ENCODE measurements at places on chromosomes 7 and 10.

- DNase-seq: no peak
Observed at GRCh38 chr10:10911471-10911921, 106.2 kb upstream of the CELF2 start.

- no peak for DNase-seq
Observed at GRCh38 chr10:51832652-51833383, 133.4 kb upstream of the CSTF2T start.

DNA sequence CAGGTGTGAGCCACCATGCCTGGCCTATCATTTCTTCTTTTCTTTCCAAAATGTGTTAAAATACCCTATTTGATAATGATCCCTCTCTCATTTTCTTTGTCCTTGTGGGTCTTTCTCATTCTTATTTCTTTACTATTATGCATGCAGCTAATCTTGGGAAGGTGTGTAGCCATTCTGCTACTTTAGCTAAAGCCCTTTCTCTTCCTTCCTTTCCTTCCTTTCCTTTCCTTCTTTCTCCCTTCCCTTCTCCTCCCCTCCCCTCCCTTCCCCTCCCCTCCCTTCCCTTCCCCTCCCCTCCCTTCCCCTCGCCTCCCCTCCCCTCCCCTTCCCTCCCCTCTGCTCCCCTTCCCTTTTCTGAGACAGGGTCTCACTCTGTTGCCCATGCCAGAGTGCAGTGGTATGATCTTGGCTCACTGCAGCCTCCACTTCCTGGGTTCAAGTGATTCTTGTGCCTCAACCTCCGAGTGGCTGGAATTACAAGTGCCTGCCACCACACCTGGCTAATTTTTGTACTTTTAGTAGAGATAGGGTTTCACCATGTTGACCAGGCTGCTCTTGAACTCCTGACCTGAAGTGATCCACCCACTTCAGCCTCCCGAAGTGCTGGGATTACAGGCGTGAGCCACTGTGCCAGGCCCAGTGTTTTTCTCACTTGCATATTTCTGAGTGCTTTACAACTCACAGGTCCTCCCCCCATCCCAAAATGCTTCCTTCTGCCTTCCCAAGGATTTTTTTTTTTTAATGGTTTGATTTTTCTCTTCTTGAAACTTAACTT, 42.3 kb downstream of the HIP1 start:
- no peak for DNase-seq

DNA sequence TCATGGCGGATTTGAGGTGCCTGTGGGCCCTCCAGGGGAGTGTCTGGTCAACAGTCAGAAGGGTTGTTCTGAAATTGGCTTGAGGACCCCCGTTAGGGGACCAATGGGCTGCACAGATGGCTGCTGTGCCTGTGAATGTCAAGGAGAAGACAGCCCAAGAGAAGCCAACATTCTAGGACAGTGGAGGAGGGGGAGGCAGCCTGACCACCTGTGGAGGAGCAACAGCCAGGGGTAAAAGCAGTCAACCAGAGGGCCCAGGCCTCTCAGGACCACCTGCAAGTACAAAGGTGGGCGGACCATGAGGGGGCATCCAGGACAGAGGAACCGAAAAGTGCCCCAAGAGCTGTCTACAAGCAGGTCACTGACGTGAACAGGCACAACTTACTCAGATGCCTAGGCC, 76.6 kb downstream of the VSTM4 start:
- DNase-seq: no peak

DNA sequence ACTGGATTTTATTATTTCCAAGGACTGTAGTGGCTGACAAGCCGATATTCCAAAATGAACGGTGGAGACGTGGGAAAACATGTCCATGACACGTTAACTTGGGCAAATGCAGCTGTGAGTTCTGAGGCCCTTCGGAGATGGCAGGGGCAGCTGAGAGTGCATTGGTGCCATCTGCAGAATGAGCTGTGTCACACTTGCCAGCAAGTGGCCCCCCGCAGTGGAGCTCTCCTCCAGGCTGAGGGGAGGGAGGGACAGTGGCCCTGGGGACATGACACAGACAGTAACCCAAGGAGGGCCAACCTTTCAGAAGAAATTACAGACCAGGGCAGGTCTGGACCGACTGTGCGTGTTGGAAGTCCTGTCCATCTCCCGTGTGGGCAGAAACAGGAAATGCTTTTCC, 139.4 kb downstream of the SVIL start:
- no peak for DNase-seq

DNA sequence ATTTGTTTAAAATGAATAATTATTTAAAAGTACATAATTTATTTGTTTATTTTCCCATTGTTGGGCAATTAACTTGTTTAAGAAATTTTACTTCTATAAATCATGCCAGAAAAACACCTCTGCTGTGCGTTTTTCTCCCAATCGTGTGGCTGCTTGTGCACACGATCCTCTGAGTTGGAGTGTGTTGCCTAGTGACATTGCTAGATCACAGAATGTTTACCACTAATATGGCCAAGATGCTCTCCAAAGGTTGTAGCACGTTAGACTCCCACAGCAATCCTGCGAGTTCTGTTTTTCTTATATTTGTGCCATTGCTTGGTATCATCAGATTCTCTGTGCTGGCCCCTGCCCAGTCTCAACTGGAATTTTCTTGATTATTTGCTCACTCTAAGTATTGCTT, 207.1 kb upstream of the ADCY1 start:
- no peak for DNase-seq

DNA sequence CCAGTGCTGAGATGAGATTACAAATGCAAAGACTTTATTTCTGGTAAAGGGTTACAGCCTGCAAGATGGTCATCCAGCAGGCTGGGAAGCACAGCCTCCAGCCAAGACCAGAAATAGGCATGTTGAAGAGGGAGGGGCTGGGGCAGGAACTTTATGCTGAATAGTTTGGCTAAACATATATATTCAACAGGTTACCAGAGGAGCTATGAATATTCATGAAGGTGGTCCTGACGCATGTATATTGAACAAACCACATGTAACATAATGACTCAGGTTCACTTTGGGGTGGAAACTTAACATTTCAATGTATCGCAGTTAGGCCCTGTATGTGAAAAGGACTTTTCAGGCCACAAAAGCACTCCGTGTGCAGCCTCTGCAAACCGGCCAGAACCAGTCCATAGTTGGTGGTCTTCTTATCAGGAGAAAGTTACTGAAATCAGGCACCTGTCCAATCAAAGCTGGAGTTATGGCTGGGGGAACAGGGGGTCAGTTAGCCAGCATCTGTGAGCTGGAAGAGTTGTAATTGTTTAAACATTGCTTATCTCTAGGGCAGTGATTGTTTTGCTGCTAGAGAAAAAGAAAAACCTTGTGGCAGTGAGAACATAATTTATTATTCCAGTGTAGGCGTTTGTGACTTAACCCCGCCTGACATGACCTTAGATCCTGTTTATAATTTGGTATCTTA, 372.9 kb upstream of the AUTS2 start:
- no peak for DNase-seq

- no peak for DNase-seq
Observed at GRCh38 chr10:114380060-114380459, 24.2 kb downstream of the AFAP1L2 start.

- no peak for DNase-seq
Observed at GRCh38 chr10:21048068-21048467, 151.0 kb upstream of the NEBL start.

DNA sequence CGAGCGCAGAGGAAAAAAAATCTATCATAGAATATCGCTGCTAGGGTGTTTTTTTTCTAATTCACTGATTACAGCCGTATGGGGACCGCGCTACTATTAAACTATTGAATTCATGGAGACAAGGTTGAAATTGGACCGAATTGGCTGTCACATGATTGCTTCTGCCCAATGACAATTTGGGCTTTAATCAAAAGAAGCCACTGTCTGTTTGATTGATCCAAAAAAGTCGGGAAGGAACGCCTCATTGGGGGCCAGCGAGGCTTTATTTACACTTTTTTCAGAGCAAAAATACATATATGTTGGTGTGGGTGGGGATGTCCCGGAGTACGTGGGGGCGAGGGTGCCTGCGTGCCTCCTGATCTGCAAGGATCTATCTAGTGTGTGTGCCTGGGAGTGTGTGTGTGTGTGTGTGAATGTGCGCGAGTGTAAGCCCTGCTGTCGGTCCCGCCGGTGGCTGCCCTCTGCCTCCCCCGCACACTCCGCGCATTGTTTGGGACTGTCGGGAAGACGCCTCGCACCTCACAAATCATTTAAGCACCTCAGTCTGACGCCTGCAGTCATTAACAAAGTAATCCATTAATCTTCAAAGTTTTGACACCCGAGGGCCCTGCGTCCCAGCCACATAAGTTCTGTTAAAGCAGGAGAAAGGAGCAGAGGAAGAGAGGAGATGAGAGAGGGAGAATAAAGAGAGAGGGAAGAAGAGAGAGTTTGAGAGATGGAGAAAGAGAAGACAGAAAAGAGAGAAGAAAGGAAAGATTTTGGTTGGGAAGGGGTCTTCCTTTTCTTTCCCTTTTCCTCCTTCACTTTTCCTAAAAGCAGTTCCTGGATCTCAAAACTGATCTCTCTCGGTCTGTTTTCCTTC, at the start of gene HOXA2:
HOXA2 (minus strand) TSS at position 103 of the 862 bp plus-strand sequence. CDS start 183 bp downstream, outside the sequence.
- no peak for DNase-seq

GRCh38 chr10:125158601-125159485, 1.5 kb downstream of the CTBP2 start:
- no peak for DNase-seq

DNA sequence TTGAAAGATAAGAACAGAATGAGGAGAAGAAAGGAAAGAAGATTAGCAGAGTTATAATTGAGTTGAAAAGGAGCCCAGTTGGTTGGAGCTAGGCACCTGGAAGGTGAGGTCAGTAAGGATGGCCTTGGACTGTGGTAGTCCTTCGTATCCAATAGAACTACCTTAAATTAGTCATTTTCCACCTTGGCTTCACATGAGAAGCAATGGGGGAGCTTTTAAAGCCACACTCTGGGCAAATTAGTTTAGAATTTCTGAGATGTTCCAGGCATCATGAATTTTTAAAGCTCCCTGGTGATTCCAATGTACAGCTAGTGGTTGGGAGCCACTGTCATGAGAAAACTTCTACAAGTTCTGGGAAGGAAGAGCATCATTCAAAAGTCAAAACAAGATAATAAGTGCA, 27.3 kb upstream of the CYP3A5 start:
- no peak for DNase-seq

- no peak for DNase-seq
Observed at GRCh38 chr7:88089561-88089960, 130.3 kb downstream of the SRI start.

DNA sequence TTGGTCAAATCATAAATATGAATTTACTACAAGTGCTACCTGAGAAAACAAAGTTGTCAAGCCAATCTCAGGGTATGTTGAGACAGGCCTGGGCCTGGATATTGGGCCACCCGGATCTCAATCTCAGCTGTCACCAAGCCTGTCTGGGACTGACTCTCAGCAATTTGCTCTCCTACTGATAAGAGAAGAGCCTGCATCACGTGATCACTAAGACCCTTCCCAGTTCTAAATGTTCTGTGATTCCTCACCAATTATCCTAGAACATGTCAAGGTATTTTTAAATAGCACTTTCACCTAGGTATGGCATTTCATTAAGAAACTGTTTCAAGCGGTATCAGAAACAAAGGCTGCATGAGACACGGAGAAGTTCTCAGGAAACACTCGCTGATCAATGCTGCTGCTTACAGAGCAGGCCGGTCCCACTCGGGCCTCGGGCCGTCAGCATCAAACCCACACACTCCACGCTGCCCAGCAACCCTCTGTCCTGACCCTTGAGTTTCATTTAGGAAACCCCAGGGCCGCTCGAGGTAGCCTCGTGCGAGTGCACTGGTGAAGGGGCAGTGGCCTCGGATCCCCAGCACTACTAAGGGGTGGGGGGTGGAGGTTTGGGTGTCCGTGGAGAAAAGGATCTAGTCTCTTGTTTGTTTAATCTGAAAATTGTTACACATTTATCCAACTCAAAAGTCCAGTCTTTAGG, 4.1 kb downstream of the KLF6 start:
- peak; percentile 60 for DNase-seq

DNA sequence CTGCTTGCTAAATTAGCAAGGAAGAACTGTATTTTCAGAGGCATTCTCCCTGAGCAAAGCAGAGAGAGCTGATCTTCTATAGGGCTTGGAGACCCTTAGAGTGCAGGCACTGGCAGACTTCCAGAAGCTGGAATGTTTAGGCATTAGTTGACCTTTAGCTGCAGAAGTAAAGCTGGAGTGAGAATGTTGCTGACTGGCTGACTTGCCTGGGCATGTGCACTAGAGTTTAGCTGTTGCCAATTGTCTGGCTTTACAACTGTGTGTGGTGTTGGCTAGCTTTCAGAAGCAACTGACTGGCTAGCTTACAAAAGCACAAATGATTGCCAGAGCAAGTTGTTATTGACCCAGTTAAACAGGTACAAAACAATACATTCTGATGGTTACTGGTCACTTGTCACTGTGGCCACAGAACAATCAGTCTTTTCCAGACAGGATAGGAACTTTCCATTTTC, 25.1 kb downstream of the FAM13C start:
- DNase-seq: no peak

GRCh38 chr10:79981450-79982361, 32.8 kb upstream of the SFTPD start:
- DNase-seq: no peak

DNA sequence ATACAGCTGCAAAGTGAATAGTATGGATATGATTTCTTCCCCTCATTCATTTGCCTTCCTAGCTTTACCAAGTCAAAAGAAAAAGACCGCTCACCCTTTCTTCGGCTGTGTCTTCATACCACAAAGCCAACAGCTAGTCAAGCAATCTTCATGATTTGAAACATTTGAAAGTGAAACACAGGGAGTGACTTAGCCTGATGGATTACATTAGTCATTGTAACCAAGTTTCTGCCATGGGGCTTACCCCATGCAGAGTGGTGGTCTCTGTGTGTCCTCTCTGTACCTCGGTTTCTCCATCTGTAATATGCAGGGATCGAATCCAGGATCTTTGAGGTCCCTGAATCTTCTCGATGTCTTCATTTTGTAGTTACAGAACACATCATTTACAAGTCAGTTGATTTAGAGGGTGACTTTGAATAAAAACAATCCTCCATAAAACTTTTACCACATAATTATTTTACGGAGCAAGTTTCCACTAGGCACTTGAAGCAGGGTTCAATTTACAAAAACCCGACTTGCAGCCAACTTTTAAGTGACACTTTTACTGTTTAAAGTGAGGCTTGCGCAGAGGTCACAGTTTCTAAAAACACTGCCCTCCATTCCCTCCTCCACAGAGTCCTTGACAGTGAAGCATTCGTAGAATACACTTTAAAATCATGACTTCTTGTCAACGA, 2.2 kb upstream of the LGI1 start:
- no peak for DNase-seq

- DNase-seq: no peak
Observed at GRCh38 chr7:28199021-28199510, 18.5 kb upstream of the JAZF1 start.

DNA sequence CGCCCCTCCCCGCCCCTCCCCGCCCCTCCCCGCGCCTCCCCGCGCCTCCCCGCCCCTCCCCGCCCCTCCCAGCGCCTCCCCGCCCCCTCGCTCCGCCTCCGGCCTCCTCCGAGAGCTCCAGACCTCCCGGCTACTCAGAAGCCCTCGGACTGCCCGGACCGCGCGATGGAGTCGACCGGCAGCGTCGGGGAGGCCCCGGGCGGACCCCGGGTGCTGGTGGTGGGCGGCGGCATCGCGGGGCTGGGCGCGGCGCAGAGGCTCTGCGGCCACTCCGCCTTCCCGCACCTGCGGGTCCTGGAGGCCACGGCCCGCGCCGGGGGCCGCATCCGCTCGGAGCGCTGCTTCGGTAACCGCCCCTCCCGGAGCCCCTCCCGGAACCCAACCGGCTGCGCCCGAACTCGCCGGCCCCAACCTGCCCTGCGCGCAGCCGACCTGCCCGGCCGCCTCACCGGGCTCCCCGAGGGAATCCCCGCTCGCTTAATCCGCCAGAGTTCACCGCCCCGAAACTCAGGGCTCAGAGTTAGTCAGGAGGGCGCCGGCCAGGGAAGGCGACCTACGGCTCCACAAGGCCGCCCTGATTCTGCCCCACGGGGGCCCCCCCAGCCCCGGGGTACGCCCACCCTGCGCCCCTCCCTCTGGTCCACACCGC, at the start of gene PAOX:
PAOX (plus strand) TSS at position 111 of the 649 bp plus-strand sequence; CDS start at position 166, 55 bp downstream.
- DNase-seq: peak; percentile 73

All from CD4-positive, alpha-beta T cell treated with Interleukin-12 subunit alpha and Interleukin-12 subunit beta, for 1 hour (primary cell).